HS-5 (cell line): ENCODE measurements at places on chromosomes 1 and 21.

DNA sequence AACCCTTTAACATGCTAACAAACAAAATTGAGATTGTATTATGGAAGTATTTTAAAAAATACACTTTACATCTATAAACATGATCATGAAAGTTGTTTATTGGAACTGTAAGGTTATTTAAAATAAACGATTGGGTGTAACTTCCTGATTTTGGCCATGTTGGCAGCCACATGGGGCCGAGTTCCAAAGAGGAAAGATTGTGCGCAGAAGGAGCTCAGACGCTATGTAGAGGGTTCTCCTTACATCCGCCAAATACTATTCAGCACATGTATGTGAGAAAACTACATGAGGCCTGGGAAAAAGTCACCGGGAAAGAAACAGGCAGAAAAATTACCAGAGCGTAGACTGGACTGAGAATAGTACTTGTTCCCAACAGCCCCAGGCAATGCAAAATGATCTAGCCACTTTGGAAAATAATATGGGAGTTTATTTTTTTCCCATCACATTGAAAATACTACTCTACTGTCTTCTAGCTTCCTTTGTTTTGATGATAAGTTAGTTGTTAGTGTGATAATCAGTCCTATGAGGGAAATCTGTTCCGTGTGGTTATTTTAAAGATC is 35.7 kb upstream of the B3GALT2 start:
- DNase-seq: no peak

GRCh38 chr1:207221934-207222351 is 99.5 kb upstream of the CD55 start:
- DNase-seq: no peak

GRCh38 chr1:242011894-242012660 is 13.2 kb upstream of the MAP1LC3C start:
- DNase-seq: no peak

DNA sequence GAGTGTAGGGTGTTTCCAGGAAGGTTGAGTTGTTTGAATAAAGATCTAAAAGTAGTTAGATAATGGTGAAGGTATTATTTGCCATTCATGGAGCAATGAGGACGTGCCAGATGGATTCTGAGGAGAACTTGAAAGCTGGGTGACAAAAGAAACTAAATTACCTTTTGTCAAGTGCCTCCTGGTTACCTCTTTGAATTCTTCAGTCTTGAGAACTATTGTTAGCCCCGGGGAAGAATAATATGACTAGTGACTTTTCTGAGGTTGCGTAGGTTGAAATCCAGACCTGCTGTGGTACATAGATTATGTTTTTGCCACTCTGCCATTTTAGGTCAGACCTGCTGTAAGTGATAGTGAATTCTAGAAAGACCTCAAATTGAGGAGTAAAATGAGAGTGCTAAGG is 11.5 kb downstream of the LAMC1 start:
- no peak for DNase-seq

DNA sequence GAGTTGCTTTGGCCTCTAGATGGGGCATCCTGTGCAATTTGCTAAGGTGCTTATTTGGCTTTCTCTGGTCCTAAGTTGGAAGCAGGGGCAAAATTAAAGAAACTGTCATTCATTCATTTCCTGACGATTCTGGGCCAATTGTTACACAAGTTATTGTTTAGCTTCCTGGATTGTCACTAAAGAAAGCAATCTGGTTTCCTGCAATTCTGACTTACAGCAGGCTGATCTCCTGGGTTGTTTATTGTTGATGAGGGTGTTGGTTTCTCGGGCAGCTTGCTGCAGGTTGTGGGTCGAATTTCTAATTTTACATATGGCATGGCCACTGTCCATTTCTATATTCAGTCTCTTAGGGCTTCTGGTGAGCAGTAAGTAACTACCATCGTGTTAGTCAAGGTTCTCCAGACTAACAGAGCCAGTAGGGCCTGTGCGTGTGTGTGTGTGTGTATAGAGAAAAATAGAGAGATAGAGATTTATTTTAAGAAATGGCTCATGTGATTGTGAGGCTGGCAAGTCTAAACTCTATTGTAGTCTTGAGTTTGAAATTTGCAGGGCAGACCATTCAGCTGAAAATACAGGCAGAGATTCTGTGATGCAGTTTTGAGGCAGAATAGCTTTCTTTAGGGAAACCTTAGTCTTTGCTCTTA is 30.4 kb downstream of the CTH start:
- DNase-seq: no peak

DNA sequence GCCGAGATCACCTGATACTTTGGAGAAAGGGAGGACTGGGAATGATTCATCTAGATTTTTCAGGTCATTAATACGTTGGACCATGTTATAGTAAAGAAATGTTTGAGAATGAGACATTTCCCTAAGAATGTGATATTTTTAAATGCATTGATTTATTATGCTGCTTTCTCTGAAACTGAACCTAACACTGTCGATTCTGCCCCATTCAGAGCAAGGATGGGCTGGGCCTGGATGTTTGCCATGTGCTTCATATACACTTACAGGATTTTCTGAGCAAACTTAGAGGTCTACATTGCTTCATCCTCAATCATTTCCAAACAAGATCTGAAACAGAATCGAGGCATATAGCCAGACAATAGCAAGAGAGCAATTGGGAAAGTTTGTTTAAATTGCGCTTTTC is 183.3 kb downstream of the CRB1 start:
- DNase-seq: no peak

GRCh38 chr1:110570307-110570706 is 35.9 kb downstream of the KCNA2 start:
- DNase-seq: no peak

- no peak for DNase-seq
Measured at GRCh38 chr1:182357913-182358312, 33.7 kb downstream of the GLUL start.

DNA sequence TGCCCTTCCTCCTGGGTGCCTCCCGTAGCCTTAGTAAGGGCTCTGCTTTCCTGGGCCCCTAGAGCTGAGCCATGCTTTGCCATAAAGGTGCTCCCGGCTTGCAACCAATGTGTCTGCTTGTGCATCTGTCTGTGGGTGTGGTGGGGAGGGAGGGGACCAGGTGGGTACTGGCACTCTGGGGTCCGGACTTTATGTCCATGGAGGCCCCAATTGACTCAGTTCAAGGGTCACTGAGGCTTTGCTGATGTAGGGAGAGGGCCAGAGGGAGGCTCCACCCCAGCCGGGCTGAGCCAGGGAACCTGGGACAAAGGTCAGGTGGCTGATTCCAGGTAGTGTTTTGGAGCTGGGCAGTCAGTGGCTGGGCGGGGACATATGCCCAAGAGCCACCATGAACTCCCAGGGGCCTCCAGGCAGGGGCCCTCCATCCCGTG is 15.0 kb downstream of the TNFRSF25 start:
- DNase-seq: no peak

DNA sequence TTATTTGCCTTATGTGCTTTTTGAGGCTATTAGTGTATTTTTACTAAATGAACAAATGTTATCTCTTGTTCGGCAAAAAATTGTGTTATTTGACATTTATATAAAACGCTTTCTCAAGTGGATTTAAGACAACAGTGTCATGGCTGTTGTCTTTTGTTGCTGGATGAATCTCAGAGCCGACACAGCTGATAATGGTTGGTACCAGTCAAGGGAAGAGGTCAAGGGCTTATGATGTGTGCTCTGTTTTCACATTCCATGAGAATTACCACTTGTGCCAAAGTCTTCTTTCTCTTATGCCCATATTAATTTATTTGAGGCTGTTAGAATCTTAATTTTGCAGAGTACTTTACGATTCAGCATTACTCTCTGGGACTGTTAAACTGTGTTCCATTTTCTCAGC is 17.9 kb upstream of the CD101 start:
- DNase-seq: no peak

DNA sequence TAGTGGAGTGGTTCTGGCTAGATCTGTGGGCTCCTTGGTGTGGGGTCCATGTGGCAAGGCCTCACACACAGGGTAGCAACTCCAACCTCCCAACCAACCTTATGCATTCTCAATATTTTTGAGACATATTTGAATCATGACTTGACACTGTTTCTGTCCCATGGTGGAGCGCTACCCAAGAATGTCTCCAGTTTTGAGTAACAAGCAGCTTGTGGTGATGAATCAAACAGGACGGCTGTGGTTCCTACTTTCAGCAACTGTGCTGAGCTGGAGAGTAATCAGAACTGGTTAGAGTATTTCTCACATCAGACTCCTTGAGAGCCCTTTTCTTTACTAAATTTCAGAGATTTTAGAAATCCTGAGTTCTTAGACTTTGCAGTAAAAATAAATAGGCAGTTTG is 3.1 kb downstream of the LCE3D start:
- peak; percentile 28 for DNase-seq

DNA sequence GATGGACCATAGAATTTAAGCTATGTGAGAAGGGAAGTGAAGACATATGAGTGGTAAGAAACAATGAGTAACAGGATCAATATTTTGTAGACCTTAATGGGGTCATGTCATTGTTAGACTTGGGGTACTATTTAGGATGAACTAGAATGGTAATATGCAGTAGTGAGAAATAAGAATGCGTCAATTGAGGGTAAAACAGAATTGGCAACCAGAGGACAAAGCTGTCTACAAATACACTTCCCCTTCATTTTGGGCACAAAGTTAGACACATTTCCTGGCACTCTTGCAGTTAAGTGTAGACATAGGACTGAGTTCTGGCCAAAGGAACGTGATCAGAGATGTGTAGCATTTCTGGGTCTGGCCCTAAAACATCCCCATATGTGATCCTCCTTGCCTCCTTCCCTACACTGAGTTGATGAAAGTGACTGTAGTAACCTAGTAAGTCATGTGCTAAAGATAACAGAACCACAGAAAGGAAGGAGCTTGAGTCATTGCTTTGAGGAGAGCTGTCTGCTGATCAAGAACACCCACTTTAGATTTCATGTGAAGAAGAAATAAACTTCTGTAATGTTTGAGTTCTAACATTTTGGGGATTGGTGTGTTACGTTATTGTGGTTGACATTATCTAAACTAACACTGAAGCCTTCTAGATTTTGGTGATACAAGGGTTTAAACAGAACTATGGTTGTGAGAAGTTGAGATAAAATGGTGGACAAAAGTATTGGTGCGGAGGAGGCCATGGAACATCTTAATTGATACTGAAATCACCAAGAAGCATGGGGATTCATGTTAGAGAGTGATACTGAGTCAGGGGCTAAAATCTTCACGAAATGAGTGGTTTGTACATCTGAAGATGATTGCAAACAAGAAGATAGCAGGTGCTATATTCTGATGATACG is 41.7 kb downstream of the CD55 start:
- no peak for DNase-seq

DNA sequence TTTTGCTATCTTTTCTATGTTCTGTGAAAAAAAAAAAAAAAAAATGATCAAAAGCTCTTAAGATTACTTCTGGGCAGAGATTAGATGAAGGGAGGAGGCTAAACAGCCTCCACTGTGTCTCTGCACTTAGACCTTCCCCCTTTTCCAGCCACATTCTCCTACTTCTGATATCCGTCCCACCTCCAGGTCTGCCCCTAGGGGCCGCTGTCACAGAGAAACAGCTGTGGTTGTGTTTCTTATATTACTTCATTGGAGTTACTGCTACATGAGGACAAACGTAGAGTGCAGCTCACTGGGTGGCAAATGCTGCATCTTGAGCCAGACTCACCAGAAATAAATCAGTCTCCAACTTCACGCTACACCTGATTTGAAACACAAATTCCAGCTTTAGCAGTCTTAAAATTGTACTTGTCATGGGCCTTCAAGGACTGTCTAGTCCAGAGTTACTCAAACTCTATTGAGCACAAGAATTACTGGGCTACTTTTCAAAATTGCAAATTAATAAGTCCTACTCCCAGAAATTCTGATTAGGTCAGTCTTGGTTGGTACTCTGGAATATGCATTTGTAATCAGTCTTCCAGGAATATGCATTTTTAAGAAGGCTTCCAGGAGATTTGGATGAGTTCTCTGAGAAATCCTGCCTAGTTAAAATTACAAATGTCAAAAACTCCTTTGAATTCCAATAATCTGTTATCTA is 125.2 kb upstream of the PTBP2 start:
- no peak for DNase-seq

DNA sequence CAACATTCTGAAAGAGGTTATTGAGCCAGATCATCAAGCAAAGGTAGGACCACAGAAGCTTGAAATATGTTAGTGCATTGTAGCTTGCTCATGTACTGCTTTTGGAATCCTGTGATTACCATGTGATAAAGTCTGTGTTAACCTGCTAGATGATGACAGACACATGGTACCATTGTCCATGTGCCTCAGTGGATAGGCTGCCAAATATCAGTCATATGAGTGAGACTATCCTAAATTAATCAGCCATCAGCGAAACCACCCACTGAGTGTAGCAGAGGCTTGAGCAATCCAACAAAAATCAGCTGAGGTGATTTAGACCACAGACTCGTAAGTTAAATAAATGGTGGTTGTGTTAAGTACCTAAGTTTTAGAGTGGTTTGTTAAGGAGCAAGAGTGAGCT is 32.7 kb upstream of the CRB1 start:
- no peak for DNase-seq

GRCh38 chr1:60657926-60658325 is 424.4 kb upstream of the NFIA start:
- DNase-seq: no peak

GRCh38 chr1:36406440-36406839 is 8.7 kb upstream of the LSM10 start:
- DNase-seq: no peak

DNA sequence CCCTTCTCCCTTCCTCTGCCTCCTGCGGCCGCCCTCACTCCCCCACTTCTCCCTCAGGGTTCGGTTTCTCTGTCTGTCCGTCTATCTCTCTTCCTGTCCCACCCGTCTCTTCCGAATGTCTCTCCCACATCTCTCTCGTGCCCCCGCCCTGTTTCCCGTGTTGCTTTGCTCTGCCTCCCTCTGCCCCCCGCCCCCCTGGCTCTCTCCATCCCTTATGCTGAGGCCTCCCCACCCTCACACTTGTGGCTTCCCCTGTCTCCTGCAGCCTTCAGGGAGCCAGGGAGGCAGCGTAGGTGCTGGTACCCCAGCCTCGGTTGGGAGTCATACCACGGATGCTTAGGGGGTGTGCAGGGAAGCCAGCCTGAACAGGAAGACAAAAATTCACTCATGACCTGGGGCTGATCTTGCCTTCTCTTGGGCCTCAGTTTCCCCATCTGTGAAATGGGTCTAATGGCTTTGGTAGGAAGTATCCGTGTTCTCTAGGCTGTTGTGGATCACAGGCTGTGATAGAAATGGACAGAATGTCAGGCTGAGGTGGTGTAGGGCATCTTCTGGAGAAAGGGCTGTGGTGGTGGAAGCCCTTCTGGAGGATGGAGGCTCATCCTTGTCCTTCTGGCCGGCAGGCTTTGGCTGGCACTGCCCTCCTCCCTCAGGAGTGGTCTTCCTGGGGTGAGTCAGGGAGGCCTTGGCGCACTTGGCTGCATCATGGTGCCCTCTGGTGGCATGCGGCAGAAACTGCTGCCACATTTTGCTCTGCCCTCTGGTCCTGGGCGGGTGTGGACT is 55.5 kb downstream of the FOXO6 start:
- peak; percentile 39 for DNase-seq

- DNase-seq: no peak
Measured at GRCh38 chr1:99675292-99675691, 29.4 kb downstream of the PALMD start.

GRCh38 chr1:193070942-193071341 is 11.5 kb downstream of the RO60 start:
- DNase-seq: no peak

DNA sequence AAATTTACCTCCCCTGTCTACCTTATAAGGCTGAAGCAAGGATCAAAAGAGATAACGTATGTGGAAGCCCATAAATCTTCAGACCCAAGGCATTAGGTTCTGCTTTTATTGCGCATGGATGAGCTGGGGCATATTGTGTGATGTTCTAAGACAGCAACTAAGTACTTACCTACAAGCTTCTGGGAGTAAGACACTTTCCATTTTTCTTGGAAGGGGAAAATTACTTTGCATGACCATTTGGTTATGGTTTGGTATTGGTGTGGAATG is 21.1 kb downstream of the LMOD1 start:
- DNase-seq: no peak

- no peak for DNase-seq
Measured at GRCh38 chr1:17617787-17618557, 78.5 kb downstream of the ARHGEF10L start.
